T-cell (primary cell): ENCODE measurements at places on chromosomes 7 and 10.

- DNase-seq: no peak
- no peak overlapping the region for H3K27ac ChIP-seq
- H3K36me3 ChIP-seq: no peaks in the 10 kb centered on the region
- H3K27me3 ChIP-seq: no peaks in the 10 kb centered on the region
- H3K4me3 ChIP-seq: no peak overlapping the region
- no peaks in the 10 kb centered on the region for H3K4me1 ChIP-seq
Observed at GRCh38 chr10:24269476-24269875, 60.5 kb downstream of the KIAA1217 start.

- H3K4me1 ChIP-seq: peaks cover 3% of the 10 kb centered on the region
- peaks cover 4% of the 10 kb centered on the region for H3K27me3 ChIP-seq
- DNase-seq: no peak
- H3K27ac ChIP-seq: no peak overlapping the region
- H3K36me3 ChIP-seq: no peaks in the 10 kb centered on the region
Observed at GRCh38 chr7:540997-541396, 21.4 kb upstream of the PDGFA start.

- H3K36me3 ChIP-seq: no peaks in the 10 kb centered on the region
- H3K27ac ChIP-seq: no peak overlapping the region
- no peaks in the 10 kb centered on the region for H3K27me3 ChIP-seq
- H3K4me3 ChIP-seq: no peak overlapping the region
- H3K4me1 ChIP-seq: no peaks in the 10 kb centered on the region
Observed at GRCh38 chr7:4931943-4932342, 27.0 kb downstream of the MMD2 start.

- no peaks in the 10 kb centered on the region for H3K36me3 ChIP-seq
- DNase-seq: no peak
- H3K27me3 ChIP-seq: no peaks in the 10 kb centered on the region
- H3K27ac ChIP-seq: no peak overlapping the region
- no peaks in the 10 kb centered on the region for H3K4me1 ChIP-seq
Observed at GRCh38 chr7:105487579-105488571, 34.2 kb downstream of the PUS7 start.
